ENCODE measurements at places on chromosomes 2 and 18. TPM values are rescaled to one million over a fixed set of nuclear protein-coding genes. Genes with fewer than 3 reads are reported as not detected.

Gene MAP3K19
- 1.6 TPM for total RNA-seq

Gene CAPN14
- total RNA-seq: 4.1 TPM

Gene AQP4
- 57.9 TPM for total RNA-seq

Gene MAL
- total RNA-seq: not detected

Gene NOSTRIN
- total RNA-seq: 7.2 TPM

Gene EFR3B
- 69.5 TPM for total RNA-seq

Gene MYCN
- 75.1 TPM for total RNA-seq

Gene NYAP2
- 21.9 TPM for total RNA-seq

Gene NXPH2
- total RNA-seq: 26.9 TPM

Gene REG3G
- not detected for total RNA-seq

Gene RNF152
- 82.9 TPM for total RNA-seq

Gene COLEC12
- total RNA-seq: 5.0 TPM

Gene SIX3
- 0.31 TPM for total RNA-seq

Gene INPP5D
- 8.5 TPM for total RNA-seq

Gene OSR1
- total RNA-seq: 0.31 TPM

Gene SRD5A2
- total RNA-seq: not detected

Gene STAT1
- total RNA-seq: 21.0 TPM

Gene ELAC1
- 15.0 TPM for total RNA-seq

Gene SERPINB10
- not detected for total RNA-seq

Gene DLGAP1
- 277 TPM for total RNA-seq

Gene GALNT13
- 29.1 TPM for total RNA-seq

Gene UGT1A9
- not detected for total RNA-seq

Gene GPR45
- total RNA-seq: 0.94 TPM

Gene CLHC1
- total RNA-seq: 56.7 TPM

Data from parietal lobe (tissue), 2 donors.